ENCODE measurements at places on chromosomes 5 and 9.

DNA sequence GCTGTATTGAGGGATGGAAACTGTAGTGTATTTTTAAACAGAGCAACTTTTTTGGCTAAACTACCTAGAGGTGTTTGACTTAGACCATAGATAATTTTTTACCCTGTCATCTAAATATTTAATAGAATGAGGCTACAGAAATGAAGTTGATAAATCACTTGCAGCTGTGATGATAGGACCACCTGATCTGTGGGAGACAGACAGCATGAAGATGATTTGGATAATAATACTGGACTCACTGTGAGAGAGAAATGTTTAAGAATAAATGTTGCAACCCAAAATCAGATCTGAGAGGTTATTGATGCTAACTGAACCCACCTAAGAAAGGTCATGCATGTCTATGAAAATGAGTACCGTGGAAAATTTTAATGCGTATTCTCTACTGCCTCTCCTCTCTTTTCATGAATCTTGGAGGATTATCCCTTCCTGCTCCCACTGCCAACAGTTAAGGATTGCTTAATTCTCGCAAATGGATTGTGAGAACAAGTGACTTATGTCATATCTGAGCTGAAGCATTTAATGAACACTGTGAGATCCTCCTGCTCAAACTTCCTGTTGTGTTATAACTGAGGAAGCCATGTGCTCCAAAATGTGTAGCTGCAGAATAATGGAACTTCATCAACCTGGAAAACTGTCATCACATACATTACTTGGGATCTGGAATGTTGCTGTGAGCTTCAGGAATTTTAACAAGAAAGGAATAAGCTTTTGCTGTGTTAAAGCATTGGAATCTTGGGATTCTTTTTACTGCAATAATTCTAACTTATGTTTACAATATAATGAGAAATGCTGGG is 617.9 kb upstream of the CDH18 start:
- no peak for DNase-seq

GRCh38 chr9:22147813-22148527 is 138.9 kb upstream of the CDKN2B start:
- peak; percentile 72 for DNase-seq

GRCh38 chr9:111016016-111016415 is 22.3 kb downstream of the LPAR1 start:
- DNase-seq: no peak

- DNase-seq: peak; percentile 53
Measured at GRCh38 chr5:91383956-91384300, 811 bp upstream of the ARRDC3 start.

Measured in renal cortical epithelial cell (primary cell).